ENCODE measurements at places on chromosomes 5 and 9.

DNA sequence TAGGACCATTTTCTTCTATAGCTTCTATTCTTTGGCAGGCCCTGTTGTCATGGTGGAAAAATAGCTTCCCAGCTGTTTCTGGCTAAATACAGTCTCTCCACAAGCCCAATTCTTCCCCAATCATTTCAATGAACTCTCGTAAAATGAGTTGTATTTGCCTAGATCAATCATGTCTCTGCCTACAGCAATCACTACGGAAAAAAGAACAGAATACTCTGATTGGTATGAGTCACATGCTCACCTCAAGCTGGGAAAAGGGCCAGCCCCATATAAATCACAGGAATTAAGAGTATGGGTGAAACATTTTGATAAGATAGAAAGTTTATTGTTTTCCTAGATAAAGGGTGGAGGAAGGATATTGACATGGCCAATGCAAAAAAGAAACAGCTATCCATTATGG lies 711.4 kb downstream of the EFNA5 start:
- no peak for DNase-seq

DNA sequence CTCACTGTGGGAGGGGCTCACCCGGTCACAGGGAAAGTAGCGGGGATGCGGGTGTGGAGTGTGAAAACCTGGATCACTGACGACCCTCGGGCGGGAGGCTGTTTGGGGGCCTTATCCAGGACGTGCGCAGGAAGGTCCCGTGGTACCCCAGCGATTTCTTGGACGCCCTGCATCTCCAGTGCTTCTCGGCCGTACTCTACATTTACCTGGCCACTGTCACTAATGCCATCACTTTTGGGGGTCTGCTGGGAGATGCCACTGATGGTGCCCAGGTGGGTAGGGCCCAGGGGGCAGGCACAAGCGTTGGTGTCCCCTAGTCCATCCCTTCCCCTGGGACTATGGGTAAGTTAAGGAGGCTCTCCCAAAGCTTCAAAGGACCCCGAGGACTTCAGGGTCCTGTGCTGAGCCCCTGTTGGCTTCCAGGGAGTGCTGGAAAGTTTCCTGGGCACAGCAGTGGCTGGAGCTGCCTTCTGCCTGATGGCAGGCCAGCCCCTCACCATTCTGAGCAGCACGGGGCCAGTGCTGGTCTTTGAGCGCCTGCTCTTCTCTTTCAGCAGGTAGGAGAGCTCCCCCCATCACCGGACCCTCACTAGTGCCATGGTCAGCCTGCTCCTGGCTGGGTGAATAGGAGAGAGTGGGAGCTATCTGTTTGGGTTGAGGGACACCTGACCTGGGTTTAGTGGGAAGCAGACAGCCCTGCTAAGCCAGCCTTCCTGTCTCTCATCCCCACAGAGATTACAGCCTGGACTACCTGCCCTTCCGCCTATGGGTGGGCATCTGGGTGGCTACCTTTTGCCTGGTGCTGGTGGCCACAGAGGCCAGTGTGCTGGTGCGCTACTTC lies 3.9 kb downstream of the SLC4A9 start:
- DNase-seq = no peak

DNA sequence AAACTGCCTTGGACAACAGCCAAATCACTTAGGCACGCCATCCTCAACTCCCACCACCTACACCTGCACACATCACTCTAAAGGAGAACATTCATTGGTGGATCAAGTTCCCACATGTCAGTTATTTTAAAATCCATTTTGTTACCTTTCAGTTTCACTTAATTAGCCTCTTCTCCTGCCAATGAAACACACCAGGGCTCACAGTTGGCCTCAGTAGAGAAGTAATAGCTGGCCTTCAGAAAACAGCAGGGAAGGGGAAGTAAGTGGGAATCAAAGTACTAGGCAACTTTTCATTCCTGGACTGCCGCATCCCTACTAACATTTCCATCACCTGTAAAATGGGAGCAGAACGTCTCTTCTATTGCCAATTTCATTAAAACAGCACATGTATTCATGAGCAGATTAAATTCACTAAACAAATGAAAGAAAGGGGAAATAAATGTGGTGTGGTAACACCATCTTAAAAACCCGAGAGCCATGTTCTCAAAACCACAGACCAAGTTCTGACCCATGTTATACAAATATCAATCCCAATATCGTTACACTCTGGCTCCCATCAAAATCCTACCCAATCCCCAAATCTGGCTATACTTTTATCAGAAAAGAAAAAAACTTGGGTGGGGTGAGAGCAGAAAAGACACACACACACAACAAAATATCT lies 1.7 kb downstream of the SIL1 start:
- DNase-seq = no peak

GRCh38 chr9:76906647-76906975 lies 697 bp upstream of the PRUNE2 start:
- no peak for DNase-seq

- DNase-seq = no peak
Measured at GRCh38 chr9:133726401-133727276, 11.5 kb downstream of the SARDH start.

DNA sequence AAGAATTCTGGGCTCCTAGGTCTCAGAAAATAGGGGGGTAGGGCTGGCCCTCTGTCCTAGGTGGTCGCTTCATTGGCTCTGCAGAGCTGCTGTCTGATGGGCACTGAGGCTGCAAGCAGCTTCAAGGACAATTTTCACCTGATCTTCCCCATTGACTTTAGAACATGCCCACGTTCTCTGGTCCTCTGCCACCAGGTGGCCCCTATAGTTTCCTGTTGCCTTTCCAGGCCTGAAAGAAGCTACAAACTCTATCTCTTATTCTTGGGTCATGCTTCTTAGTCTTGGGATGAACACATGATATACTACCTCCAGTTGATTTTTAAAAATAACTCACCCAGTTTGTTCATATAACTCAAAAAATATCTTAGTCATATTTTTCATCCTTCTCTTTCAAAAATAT lies 26.3 kb downstream of the SPZ1 start:
- DNase-seq = no peak

Measured in non-pigmented ciliary epithelial cell (primary cell).